ENCODE measurements at places on chromosomes 11 and 22. TPM values are rescaled to one million over a fixed set of nuclear protein-coding genes. Genes with fewer than 3 reads are reported as not detected.

GRCh38 chr22:28949788-28950187 lies 66.4 kb downstream of the ZNRF3 start:
- no peak for DNase-seq
- peaks cover 66% of the 10 kb centered on the region for H3K27me3 ChIP-seq
- H3K4me3 ChIP-seq = no peak overlapping the region
- no peak overlapping the region for H3K27ac ChIP-seq

GRCh38 chr11:2747248-2748027 lies 47.6 kb upstream of the KCNQ1OT1 start:
- H3K4me1 ChIP-seq = no peaks in the 10 kb centered on the region
- H3K27me3 ChIP-seq = no peaks in the 10 kb centered on the region
- H3K27ac ChIP-seq = no peak overlapping the region
- DNase-seq = no peak

- no peaks in the 10 kb centered on the region for H3K36me3 ChIP-seq
- no peaks in the 10 kb centered on the region for H3K4me1 ChIP-seq
- H3K4me3 ChIP-seq = no peak overlapping the region
- H3K27me3 ChIP-seq = peaks cover 16% of the 10 kb centered on the region
- no peak for DNase-seq
- no peak overlapping the region for H3K27ac ChIP-seq
These were observed 942.3 kb downstream of the NTM start for GRCh38 chr11:132312701-132313111.

DNA sequence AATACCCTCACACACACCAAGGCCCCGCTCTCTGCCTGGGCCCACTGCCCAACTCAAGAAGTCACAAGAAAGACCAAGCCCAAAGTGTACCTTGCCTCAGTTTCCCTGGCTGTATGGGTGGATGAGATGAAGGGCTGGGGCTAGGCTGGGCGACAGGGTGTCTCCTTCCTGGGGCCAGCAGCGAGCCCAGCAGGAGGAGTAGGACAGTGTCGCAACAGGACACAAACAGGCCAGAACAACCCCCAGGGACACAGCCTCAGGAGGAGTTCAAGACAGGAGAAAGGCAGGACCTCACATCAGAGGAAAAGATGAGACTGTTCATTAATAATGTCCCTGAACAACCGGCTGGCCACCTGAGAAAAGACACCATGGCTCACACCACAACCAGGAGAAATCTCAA lies 13.3 kb downstream of the CSNK1E start:
- no peaks in the 10 kb centered on the region for H3K36me3 ChIP-seq
- no peak overlapping the region for H3K4me3 ChIP-seq
- DNase-seq = no peak
- no peaks in the 10 kb centered on the region for H3K27me3 ChIP-seq
- H3K27ac ChIP-seq = no peak overlapping the region

GRCh38 chr11:70595452-70595851 lies 197.1 kb downstream of the CTTN start:
- no peak overlapping the region for H3K27ac ChIP-seq
- H3K36me3 ChIP-seq = no peaks in the 10 kb centered on the region
- no peak for DNase-seq
- peaks cover 3% of the 10 kb centered on the region for H3K4me1 ChIP-seq
- no peak overlapping the region for H3K4me3 ChIP-seq

SMTNL1 gene
- total RNA-seq = not detected

BACE1 gene
- 0.29 TPM for total RNA-seq

CREBZF gene
- total RNA-seq = 118 TPM
